A549 treated with Hydrocortisone at 1 μM for 4 hours (cell line): ENCODE measurements at places on chromosomes 11 and 22. TPM values are rescaled to one million over a fixed set of nuclear protein-coding genes. Genes with fewer than 3 reads are reported as not detected.

PLEKHB1 gene
- 0.44 to 1.3 TPM (median 1.2 TPM) in 5 replicates for total RNA-seq

SERHL2 gene
- 0.18 to 0.50 TPM (median 0.24 TPM) in 4 of 5 replicates, not detected in the other for total RNA-seq

ARHGAP20 gene
- total RNA-seq = 0.02 to 0.05 TPM (median 0.03 TPM) in 4 of 5 replicates, not detected in the other

KRTAP5-7 gene
- total RNA-seq = not detected in 5 replicates

MAPK1 gene
- total RNA-seq = 52.1 to 75.9 TPM (median 64.8 TPM) in 5 replicates

RIC3 gene
- 1.8 to 2.8 TPM (median 2.3 TPM) in 5 replicates for total RNA-seq

ZNF74 gene
- 5.9 to 7.4 TPM (median 6.7 TPM) in 5 replicates for total RNA-seq

DEFB131B gene
- total RNA-seq = not detected in 5 replicates

RTN4RL2 gene
- 49.3 to 87.5 TPM (median 82.4 TPM) in 5 replicates for total RNA-seq

FXYD2 gene
- total RNA-seq = 11.5 to 19.3 TPM (median 16.3 TPM) in 5 replicates

DEUP1 gene
- total RNA-seq = 0.05 TPM in 1 of 5 replicates, not detected in the others

MSANTD4 gene
- total RNA-seq = 7.8 to 13.2 TPM (median 9.0 TPM) in 5 replicates

KREMEN1 gene
- total RNA-seq = 2.6 to 5.3 TPM (median 4.4 TPM) in 5 replicates

PGM2L1 gene
- total RNA-seq = 10.6 to 21.5 TPM (median 16.2 TPM) in 5 replicates

FAM180B gene
- total RNA-seq = not detected in 5 replicates

TREH gene
- 0.02 TPM in 1 of 5 replicates, not detected in the others for total RNA-seq

PIWIL4 gene
- total RNA-seq = 0.09 to 0.24 TPM (median 0.18 TPM) in 5 replicates

KIAA1671 gene
- total RNA-seq = 9.4 to 14.2 TPM (median 11.0 TPM) in 5 replicates

RCOR2 gene
- 0.88 to 1.1 TPM (median 0.99 TPM) in 5 replicates for total RNA-seq

HEPACAM gene
- not detected in 5 replicates for total RNA-seq

TNNT3 gene
- 0.15 to 0.20 TPM (median 0.18 TPM) in 3 of 5 replicates, not detected in the others for total RNA-seq

RTN4R gene
- 8.0 to 14.9 TPM (median 12.4 TPM) in 5 replicates for total RNA-seq

VSIG10L2 gene
- total RNA-seq = not detected in 5 replicates

CALCA gene
- 0.06 to 0.15 TPM in 2 of 5 replicates, not detected in the others for total RNA-seq

MS4A14 gene
- total RNA-seq = not detected in 5 replicates

FJX1 gene
- total RNA-seq = 28.2 to 41.0 TPM (median 39.8 TPM) in 5 replicates

CCDC81 gene
- total RNA-seq = 0.15 to 0.24 TPM (median 0.18 TPM) in 5 replicates

ALX4 gene
- total RNA-seq = 1.8 to 2.2 TPM (median 2.1 TPM) in 5 replicates

RFPL2 gene
- total RNA-seq = 0.09 to 0.24 TPM (median 0.16 TPM) in 5 replicates

NPAS4 gene
- 0.03 to 0.06 TPM in 2 of 5 replicates, not detected in the others for total RNA-seq

KCNK7 gene
- total RNA-seq = 0.08 to 0.93 TPM (median 0.78 TPM) in 5 replicates

NNMT gene
- 292 to 403 TPM (median 380 TPM) in 5 replicates for total RNA-seq

OR4A16 gene
- total RNA-seq = not detected in 5 replicates

APOA4 gene
- not detected in 5 replicates for total RNA-seq

TSPAN32 gene
- not detected in 5 replicates for total RNA-seq

DTX4 gene
- total RNA-seq = 3.9 to 4.9 TPM (median 4.0 TPM) in 5 replicates

CREB3L1 gene
- 3.7 to 5.3 TPM (median 4.5 TPM) in 5 replicates for total RNA-seq

TBX10 gene
- total RNA-seq = not detected in 5 replicates
